NCI-H526 treated with DMSO at 0.1 percent for 48 hours (cell line): ENCODE measurements at places on chromosomes 4 and X.

GRCh38 chrX:69154051-69154450, 11.2 kb downstream of the PJA1 start:
- DNase-seq: no peak

DNA sequence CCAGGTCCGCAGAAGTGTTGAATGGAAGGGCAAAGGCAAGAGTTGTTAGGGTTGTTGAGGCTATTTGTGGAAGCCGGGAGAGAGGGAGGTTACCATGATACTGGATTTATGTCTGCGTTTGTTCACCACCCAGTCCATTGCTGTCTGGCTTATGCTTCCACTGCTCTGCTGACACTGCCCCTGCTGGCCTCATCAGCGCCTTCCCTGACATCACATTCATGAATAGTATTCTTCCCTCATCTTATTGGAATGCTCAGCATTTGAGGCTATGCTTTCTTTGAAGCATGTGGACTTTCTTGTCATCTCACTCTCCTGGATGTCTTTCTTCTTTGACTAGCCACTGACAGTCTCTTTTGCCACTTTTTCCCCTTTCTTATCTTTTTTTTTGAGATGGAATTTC, 10.3 kb downstream of the GNL3L start:
- DNase-seq: no peak

- no peak for DNase-seq
Measured at GRCh38 chr4:161197912-161198311, 965.9 kb downstream of the FSTL5 start.

DNA sequence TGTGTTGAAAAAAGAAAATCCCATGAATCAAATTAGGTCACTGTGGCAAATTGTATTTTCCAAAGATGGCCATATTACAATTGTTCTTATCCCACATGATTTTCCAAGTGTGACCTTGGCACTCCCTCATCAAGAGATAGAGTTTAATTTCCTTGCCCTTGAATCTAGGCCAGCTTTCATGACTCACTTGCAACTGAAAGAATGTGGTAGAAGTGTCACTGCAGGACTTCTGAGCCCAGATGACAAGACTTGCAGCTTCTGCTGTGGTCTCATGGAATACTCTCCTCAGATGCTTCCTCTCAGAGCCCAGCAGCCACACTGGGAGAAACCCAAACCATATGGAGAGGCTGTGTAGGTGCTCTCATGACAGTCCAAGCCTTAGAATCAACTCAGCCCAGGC, 139.0 kb downstream of the ADAMTS3 start:
- DNase-seq: no peak

DNA sequence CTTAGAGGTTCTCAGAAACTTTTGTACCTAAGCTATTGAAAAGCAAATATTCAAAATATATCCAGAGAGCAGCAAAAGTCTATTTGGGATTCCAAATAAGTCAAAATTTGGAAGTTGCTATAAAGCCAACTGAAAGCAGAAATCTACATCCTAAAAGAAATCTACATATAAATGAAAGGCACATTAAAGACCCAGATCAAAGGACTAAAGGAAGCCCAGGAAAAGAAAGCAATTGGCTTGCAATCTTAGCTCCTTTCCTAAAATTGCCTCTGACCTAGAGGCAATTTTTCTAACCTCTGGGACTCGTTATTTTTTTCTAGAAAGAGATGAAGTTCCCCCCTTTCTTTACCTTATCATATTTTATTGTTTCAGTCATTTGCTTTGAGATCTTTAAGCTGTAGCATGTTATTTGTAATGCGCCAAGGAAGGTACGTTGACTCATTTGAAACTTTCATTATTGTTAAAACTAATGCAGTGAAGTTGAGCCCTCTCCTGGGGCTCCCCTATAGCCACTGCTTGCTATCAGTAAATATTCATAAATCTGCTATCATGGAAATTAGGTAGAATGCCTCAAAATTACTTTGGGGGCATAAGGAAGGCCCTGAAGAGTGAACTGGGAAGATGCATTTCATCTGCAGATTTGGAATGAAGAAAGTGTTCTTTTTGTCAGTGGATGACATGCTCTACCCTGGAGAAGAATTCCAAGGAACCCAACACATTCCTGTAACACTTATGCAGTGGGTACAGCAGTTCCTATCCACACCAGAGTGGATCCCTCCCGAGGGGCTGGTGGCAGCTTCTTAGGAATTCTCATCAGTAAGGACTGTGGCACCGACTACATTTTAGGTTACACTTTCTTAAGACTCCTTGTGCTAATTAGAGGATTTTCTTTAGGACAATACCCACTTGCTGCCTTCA, 177.8 kb upstream of the IGFBP7 start:
- no peak for DNase-seq

- DNase-seq: no peak
Measured at GRCh38 chr4:25914670-25915352, 791 bp downstream of the SMIM20 start.

- no peak for DNase-seq
Measured at GRCh38 chrX:10467793-10468192, 152.6 kb downstream of the MID1 start.

GRCh38 chr4:60812811-60813210, 387.3 kb upstream of the ADGRL3 start:
- DNase-seq: no peak

DNA sequence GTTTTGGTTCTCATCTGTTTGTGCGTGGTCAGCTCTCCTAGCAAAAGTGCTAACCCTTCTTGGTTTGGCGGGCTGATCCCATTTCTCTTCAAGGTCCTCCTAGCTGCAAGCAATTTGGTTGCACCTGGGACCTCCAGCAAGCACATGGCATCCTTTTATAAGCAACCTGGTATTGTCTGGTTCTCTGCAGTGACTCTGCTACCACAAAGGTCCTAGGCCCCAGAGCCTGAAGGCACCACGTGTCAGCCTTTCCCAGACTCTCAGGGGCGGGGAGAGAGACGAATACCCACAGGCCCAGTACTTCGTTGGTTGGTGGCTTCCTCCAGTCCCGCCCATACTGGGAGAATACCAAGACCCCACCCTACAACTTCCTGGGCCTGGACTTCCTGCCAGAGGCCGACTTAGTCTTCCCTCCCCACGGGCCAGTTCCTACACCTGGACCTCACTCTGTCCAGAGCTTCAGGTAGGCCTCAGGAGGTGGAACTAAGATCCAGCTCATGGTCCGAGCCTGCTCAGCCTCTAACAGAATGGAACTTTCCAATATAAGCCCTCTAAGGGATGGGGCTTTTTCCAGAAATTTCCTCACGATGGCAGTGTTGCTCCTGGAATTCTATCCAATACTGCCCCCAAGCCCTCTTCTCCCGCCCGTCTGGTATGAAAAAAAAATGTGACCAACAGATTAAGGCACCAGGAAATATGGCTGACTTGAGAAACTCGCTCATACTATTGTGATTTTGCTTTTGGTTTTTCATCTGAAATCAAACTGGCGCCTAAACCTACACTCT, 192.5 kb upstream of the STK26 start:
- peak; percentile 73 for DNase-seq

- no peak for DNase-seq
Measured at GRCh38 chr4:165060938-165061337, 7.3 kb downstream of the TRIM75 start.

GRCh38 chr4:141376769-141377168, 156.1 kb downstream of the ZNF330 start:
- no peak for DNase-seq

DNA sequence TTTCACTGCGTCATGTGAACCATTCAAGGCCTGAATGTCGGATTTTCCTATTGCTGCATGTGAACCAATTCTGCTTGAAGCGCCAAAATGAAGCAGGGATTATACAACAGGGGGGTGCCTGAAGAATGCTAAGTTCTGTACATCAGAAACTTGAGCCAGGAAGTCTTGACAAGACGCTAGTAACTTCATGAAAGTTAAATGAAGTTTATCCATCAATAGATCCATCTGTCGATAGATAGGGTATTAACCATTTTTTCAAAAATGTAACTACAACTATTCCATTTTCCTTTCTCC, 590 bp upstream of the NAF1 start:
- no peak for DNase-seq
